ENCODE measurements at places on chromosomes 12 and 14. TPM values are rescaled to one million over a fixed set of nuclear protein-coding genes. Genes with fewer than 3 reads are reported as not detected.

The VASH1 gene
- total RNA-seq: 5.9 TPM

The SOX5 gene
- total RNA-seq: 3.0 TPM

The EFS gene
- total RNA-seq: 0.99 TPM

The ACOT6 gene
- not detected for total RNA-seq

The KLHL28 gene
- 5.9 TPM for total RNA-seq

- H3K36me3 ChIP-seq: peaks cover 14% of the 10 kb centered on the region
- DNase-seq: no peak
- H3K27ac ChIP-seq: no peak overlapping the region
- H3K4me3 ChIP-seq: no peak overlapping the region
- no peaks in the 10 kb centered on the region for H3K27me3 ChIP-seq
Observed at GRCh38 chr12:3019005-3019680, 58.0 kb upstream of the TSPAN9 start.

DNA sequence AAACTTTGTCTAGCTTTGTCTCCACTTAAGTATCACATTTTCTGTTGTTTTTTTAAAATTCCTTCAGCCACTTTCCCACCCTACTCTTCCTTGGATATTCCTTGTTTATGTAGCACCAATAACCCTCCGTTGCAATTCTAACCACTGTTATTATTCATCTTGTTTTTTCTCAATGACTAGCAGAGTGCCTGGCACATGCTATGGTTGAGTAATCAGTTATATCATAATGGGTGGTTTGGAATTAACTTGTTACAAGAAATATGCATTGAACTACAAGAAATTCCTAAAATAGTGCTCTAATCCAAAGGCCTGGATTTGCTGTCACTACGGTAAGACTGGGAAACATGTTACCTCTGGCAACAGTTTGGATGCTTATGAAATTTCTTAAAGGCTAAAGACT, 756.6 kb downstream of the NOVA1 start:
- DNase-seq: no peak
- no peak overlapping the region for H3K27ac ChIP-seq
- no peak overlapping the region for H3K4me3 ChIP-seq
- H3K36me3 ChIP-seq: no peaks in the 10 kb centered on the region
- H3K27me3 ChIP-seq: no peaks in the 10 kb centered on the region

DNA sequence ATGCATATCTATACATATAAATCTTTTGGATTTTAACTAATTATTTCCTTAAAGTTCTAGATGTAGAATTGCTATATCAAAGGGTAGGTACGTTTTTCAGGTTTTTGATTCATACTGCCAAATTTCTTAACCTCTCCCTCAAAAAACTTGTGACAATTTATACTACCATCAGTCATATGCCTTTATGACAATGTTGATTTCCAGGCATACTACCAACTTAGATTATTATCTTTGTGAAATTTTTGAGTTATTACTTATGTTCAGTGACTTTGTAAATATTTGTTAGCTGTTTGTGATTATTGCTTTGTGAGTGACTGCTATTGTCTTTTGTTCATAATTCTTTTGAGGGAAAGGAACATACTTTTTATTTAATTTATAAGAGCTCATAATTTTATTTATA, 107.0 kb downstream of the SLC38A6 start:
- no peak overlapping the region for H3K27ac ChIP-seq
- no peaks in the 10 kb centered on the region for H3K27me3 ChIP-seq
- H3K36me3 ChIP-seq: no peaks in the 10 kb centered on the region
- no peak for DNase-seq

GRCh38 chr14:31297701-31298344, 90.2 kb upstream of the HECTD1 start:
- H3K27me3 ChIP-seq: no peaks in the 10 kb centered on the region
- DNase-seq: no peak
- H3K4me3 ChIP-seq: no peak overlapping the region
- no peak overlapping the region for H3K27ac ChIP-seq
- no peaks in the 10 kb centered on the region for H3K36me3 ChIP-seq

DNA sequence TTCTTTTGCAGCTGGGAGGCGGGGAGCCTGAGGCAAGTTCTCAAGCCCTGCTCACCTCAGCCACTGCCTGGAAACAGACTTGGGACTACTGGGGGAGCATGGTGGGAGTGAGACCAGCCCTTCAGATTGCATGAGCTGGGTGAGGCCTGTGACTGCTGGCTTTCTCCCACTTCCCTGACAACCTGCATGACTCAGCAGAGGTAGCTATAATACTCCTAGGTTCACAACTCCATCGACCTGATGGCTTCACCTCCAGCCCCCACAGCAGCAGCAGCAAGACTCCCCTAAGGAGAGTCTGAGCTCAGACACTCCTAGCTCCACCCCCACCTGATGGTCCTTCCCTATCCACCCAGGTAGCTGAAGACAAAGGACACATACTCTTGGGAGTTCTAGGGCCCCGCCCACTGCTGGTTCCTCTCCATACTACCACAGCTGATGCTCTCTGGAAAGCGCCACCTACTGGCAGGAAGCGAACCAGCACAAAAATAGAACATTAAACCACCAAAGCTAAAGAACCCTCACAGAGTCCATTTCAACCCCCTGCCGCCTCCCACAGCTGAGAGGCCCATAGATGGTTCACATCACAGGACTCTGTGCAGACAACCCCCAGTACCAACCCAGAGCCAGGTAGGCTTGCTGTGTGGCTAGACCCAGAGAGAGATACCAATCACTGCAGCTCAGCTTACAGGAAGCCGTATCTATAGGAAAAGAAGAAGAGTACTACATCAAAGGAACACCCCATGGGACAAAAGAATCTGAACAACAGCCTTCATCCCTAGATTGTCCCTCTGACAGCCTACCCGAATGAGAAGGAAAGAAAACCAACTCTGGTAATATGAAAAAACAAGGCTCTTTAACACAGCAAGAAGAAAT, 68.7 kb downstream of the RPAP3 start:
- no peak overlapping the region for H3K4me3 ChIP-seq
- H3K27me3 ChIP-seq: no peaks in the 10 kb centered on the region
- H3K27ac ChIP-seq: no peak overlapping the region
- no peak for DNase-seq

- peaks cover 7% of the 10 kb centered on the region for H3K4me1 ChIP-seq
- DNase-seq: no peak
- no peak overlapping the region for H3K4me3 ChIP-seq
- H3K27me3 ChIP-seq: no peaks in the 10 kb centered on the region
Observed at GRCh38 chr14:95505030-95505589, 11.3 kb downstream of the SYNE3 start.

GRCh38 chr12:29858270-29858786, 74.6 kb upstream of the TMTC1 start:
- no peaks in the 10 kb centered on the region for H3K36me3 ChIP-seq
- no peaks in the 10 kb centered on the region for H3K27me3 ChIP-seq
- H3K4me1 ChIP-seq: no peaks in the 10 kb centered on the region
- DNase-seq: no peak
- no peak overlapping the region for H3K4me3 ChIP-seq

DNA sequence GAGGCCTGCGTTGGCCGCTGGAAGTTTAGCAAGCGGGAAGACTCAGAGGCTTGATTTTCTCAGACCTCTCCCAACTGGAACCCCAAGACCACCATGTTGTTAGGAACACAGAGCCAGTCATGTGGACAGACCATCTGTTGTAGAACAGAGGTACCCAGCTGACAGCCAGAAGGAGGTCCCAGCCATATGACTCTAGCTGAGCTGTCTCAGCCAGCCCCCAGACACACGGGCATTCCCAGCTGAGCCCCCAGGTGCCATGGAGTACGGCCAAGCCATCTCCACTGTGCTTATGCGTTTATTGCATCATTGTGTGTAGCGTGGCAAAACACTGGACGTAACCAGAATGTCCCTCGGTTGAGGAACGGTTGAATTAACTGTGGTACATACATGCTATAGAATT, 421.9 kb downstream of the TMEM132D start:
- DNase-seq: no peak
- H3K4me1 ChIP-seq: no peaks in the 10 kb centered on the region
- no peak overlapping the region for H3K4me3 ChIP-seq
- H3K27ac ChIP-seq: no peak overlapping the region
- no peaks in the 10 kb centered on the region for H3K36me3 ChIP-seq

GRCh38 chr12:42474391-42474790, 115.2 kb downstream of the PRICKLE1 start:
- no peaks in the 10 kb centered on the region for H3K36me3 ChIP-seq
- no peak for DNase-seq
- H3K4me1 ChIP-seq: peaks cover 3% of the 10 kb centered on the region
- no peak overlapping the region for H3K27ac ChIP-seq
- no peaks in the 10 kb centered on the region for H3K27me3 ChIP-seq

DNA sequence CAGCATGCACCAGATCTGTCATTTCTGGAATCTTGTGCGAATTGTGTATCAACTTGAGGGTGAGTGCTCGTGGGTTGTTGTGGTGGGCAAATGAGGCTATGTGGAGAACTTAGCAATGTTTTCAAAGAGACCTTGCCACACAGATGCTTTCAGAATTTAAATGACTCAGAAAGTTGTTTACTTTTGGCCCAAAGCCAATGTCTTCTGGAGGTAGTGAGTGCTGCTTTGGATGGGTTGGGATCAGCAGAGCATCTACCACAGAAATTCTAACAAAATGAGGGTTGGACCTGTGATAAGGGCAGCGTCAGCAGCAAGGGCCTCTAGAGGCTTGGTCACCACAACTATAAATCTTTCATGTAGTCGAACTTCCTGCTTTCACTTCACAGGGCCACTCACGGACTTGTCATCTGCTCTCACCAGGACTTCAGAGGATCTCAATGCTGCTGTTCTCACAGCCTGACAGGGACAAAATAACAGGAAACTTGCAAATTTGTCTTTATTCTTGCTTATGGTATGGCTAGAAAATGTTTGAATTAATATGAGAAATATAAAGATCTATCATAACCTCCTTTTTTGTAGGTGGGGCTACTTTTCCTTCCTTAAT, 111.4 kb downstream of the DACT1 start:
- H3K27me3 ChIP-seq: no peaks in the 10 kb centered on the region
- H3K27ac ChIP-seq: no peak overlapping the region
- no peaks in the 10 kb centered on the region for H3K36me3 ChIP-seq
- H3K4me3 ChIP-seq: no peak overlapping the region
- peaks cover 41% of the 10 kb centered on the region for H3K4me1 ChIP-seq
- peak; percentile 68 for DNase-seq

All from body of pancreas (tissue), 4 donors.